Breast epithelium (tissue), 4 donors: ENCODE measurements at places on chromosomes 6 and 20. TPM values are rescaled to one million over a fixed set of nuclear protein-coding genes. Genes with fewer than 3 reads are reported as not detected.

Gene PROKR2
- total RNA-seq: not detected

Gene TSPO2
- total RNA-seq: not detected

GRCh38 chr20:44056010-44056698 lies 130.8 kb downstream of the JPH2 start:
- H3K36me3 ChIP-seq: no peaks in the 10 kb centered on the region
- H3K27me3 ChIP-seq: no peaks in the 10 kb centered on the region

DNA sequence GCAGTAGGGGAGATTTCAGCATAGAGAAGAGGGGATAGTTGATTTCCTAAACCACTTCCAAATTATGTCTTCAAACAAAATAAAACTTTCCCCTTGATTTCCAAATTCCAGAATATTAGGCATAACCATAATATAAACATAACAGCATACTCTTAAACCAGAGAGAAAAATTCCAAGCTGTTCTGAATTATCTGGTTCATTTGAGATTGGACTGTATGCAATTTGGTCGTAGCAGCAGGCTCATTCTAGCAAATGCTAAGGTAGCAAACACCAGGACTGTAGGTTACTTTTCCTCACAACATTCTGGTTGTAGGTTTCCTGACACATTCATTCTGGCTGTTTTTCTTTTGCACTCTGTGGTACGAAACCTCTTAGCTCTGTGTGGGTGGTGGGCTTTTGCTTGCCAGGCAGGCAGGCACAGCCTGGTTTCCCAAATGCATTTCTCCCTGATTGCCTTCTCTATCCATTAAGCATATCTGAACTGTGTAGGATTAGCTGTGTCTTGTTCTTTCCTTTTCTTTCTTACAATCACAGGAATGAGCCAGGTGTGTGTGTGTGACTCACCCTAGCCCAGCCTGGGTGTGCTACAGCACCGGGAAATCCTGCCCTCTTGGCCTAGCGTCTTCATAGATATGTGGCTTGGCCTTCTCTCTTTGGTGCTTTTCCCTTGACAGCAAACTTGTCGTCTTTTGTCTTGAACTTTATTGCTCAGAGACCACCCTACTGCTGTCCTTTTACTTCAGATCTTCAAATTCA lies 77.1 kb downstream of the JARID2 start:
- DNase-seq: no peak
- H3K27me3 ChIP-seq: no peaks in the 10 kb centered on the region
- H3K4me3 ChIP-seq: no peak overlapping the region

DNA sequence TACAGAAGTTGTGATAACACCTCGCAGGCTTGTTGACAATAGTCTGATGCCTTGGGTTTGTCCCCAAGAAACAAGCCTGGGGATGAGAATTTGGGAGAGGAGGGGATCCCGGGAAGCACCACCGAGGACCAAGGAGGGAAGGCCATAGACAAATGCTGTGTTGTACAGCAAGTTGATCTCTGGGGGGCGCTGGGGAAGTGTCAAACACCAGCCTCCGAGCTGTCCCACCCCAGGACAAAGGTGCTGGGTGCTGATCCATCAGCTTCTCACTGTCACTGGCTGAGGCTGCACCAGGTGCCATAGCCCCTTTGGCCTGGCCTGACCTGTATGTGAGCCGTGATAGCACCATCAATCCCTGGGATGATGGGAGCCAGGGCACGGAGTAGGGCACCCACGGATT lies 64.0 kb downstream of the SYNDIG1 start:
- no peaks in the 10 kb centered on the region for H3K27me3 ChIP-seq
- H3K4me3 ChIP-seq: no peak overlapping the region
- no peaks in the 10 kb centered on the region for H3K36me3 ChIP-seq
- H3K27ac ChIP-seq: no peak overlapping the region
- DNase-seq: no peak
